ENCODE measurements at places on chromosomes 5 and 9.

DNA sequence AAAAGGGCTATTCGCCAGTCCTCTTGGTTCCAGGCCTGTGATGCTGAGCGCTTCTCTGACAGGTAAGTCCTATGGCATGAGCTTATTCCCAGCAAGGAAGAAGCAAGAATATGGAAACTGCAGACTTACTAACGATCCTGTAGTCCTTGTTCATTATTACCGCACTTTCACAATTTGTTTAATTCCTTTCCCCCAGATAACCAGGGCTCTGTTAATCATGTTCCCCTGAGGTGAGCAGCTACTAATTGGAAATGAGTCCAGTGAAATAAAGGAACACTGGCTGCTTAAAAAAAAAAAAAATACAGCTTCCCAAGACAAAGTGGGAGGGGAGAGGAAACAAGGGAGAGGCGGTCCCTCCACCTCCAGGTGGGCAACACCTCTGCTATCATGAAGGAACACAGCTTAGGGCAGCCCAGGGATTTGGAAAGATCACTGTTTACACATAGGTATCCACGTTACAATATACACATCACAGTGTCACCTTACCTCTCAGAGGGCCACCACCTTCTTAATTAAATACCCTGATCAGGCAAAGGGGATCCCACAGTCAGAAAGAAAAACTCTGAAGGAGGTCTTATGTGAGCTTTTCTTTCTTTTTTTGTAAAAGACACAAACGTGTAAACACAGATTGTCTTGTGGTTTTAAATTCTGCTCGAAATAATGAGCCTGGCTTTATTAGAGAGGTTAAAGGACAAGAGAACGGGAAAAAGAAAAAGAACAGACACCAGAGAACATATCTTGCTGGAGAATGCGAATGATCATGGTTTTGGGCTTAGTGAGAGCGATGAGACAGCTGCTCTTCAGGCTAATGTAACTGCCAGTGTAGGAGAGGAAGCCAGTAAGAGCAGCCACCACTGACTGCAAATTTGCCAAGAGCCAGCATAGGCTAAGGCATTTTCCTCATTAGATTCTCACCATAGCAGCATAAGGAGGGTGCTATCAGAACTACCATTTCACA lies 258.6 kb downstream of the CRB2 start:
- no peak for DNase-seq

DNA sequence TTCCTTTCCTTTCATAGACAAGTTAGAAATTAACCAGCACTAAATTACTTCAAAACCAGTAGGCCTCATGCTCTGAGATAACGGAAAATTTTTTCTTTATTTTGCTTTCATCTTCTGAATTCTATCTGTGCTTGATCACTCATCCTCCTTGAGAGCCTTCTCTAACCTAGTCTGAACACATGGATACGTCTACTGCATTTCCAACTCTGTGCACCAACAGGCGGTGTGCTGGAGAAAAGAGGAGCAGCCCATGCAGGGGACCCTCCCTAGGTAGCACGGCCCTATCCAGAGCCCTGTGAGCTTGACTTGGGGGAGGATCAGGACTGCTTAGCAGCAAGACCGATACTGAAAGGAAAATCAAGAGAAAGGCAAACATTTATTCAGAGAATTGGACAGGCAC lies 149.8 kb downstream of the AUH start:
- no peak for DNase-seq

GRCh38 chr5:131377785-131378325 lies 114.0 kb downstream of the CDC42SE2 start:
- DNase-seq: no peak

GRCh38 chr9:121610638-121610953 lies 40.8 kb upstream of the DAB2IP start:
- DNase-seq: no peak

- DNase-seq: no peak
Measured at GRCh38 chr5:40318395-40318794, 361.3 kb upstream of the PTGER4 start.

DNA sequence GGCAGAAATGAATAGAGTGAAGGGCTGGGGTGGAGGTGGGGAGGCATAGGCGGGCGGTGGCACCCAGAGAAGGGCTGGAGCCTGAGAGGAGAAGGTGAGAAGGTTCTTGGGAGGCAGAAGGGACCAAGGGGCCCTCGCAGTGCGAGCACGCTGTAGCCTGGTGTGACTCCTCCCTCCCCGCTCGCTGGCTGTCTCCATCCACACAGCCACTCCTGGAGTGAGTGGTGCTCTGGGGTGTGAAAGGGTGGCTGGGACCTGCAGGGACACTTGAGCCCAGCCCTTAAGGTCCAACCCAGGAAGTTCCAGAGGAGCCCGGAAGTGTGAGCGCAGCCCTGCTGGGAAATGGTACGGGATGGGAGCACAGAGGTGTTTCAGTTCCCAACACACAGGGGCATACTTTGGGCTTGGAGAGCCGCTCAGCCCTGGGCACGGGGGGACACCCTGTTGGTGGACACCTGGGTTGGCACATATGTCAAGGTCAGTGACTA lies 9.3 kb upstream of the SCGB3A1 start:
- DNase-seq: no peak

GRCh38 chr5:68159224-68159951 lies 56.2 kb upstream of the PIK3R1 start:
- DNase-seq: no peak

Measured in stimulated activated CD8-positive, alpha-beta memory T cell treated with anti-CD3 and anti-CD28 coated beads, Interleukin-2, amount 100 ng/mL, for 1 hour (primary cell).